ENCODE measurements at places on chromosomes 2 and 18.

DNA sequence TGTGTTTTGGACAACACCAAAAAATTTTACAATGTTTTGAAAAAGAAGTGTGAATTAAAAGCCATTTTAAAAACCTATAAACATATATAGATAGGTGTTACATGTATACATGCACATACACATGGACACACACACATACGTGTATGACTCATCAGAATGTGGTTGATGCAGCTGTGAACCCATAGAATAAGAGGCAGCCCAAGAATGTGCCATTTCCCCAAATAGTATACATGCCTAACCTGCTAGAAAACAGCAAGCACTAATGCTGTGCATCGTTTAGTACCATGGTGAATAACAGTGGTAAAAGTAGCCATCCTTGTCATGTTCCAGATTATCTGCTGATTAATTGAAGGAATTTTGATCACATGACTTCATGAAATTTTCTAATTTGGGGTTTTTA lies 149.0 kb downstream of the DSEL start:
- no peak for DNase-seq

GRCh38 chr2:219433666-219434467 lies 776 bp upstream of the SPEG start:
- no peak for DNase-seq

GRCh38 chr18:12369211-12369610 lies 7.8 kb downstream of the AFG3L2 start:
- no peak for DNase-seq

- no peak for DNase-seq
These were observed 8.6 kb upstream of the SELENOI start for GRCh38 chr2:26337298-26337697.

- no peak for DNase-seq
These were observed 371.6 kb upstream of the CHST9 start for GRCh38 chr18:27556741-27557140.

GRCh38 chr2:103161456-103162289 lies 399.8 kb downstream of the TMEM182 start:
- DNase-seq: no peak

DNA sequence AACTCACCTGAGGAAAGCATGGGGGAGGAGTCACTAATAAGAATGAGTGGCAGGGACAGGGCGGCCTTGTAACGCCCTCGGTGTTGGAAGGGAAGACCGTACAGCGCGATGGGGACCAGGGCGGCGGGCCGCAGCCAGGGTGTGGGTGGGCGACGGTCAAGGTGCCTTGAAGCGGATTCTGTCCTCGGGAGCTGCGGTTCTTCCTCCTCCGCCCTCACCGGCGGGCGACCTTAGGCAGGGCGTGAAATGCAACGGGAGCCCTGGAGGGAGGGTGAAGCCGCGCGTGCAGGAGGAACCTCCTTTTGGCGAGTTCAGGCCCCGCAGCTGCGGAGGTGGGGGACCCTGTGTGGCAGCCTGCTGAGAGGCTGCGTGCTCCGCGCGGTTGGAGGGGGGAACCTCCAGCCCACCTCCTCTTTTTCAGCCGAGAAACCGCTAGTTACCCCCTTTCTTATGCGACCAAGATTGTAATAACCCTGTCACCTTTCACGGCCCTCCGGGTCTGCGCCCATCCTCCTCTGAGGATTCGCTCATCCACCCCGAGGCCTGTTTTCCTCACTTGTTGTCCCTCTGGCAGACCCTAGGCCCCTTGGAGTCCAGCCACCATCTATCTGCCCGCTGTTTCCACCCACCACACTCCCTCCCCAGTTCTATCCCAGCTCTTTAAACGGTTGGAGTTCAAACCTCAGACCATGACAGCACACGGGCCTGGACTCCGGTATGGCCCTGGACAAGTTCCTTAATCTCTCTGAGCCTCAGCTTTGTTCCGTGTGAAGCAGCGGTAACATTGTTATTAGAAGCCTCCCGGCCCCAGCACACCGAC lies 823 bp upstream of the RNU2-63P start:
- DNase-seq: no peak

DNA sequence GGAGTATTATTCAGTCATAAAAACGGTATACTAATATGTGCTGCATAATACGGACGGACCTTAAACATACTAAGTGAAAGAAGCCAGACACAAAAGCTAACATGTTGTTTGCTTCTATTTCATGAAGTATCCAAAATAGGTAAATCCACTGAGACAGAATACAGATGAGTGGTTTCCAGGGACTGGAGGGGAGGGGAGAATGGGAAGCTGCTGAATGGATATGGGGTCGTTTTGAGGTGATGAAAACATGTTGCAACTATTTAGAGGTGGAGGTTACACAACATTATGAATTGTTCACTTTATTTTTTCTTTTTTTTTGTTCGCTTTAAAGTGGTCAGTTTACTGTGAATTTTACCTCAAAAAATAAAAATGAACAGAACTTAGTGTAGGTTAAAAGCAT lies 52.9 kb downstream of the RAB10 start:
- no peak for DNase-seq

DNA sequence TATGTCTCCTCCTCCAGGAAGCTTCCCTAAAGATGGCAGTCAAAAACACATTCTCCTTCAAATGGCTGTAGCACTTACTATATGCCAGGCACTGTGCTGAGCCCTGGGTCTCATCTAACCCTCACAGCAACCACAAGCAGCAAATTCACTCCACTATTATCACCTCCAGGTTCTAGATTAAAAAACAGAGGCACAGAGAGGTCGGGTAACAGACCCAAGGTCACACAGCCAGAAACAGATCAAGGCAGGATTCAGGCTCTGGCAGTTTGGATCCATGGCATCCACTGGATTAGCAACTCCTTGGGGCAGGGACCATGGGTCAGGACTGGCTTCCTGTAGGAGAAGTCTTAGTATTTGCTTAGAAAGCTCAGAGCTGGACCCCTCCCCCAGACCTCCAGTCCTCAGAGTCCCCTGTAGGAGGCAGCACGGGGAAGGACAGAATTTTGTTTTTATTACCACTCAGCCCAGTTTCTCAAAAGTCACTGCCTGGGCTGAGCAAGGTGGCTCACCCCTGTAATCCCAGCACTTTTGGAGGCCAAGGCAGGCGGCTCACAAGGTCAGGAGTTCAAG lies 34.4 kb downstream of the ZFP36L2 start:
- DNase-seq: no peak

- no peak for DNase-seq
These were observed 363 bp upstream of the RFTN2 start for GRCh38 chr2:197675711-197676188.

GRCh38 chr18:2148823-2149222 lies 422.5 kb downstream of the METTL4 start:
- no peak for DNase-seq

DNA sequence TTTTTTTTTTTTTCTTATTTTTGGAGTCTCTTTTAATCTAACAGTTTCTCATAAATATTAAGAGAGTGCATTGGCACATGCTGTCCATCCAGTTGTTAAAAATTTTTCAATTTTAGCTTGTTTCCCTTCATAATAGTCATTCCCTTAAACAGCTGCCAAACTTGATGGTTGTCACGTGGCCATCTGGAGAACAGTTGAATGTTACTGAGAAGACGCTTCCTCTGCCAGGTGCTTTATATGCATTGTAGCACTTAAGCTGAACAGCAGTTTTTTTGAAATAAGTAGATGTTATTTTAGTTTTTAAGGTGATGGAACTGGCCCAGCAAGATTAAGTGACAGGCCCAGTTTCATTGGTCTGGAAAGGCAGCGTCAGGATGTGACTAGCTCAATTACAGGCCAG lies 3.3 kb downstream of the SMARCAL1 start:
- no peak for DNase-seq

GRCh38 chr2:214591366-214591765 lies 180.5 kb downstream of the VWC2L start:
- no peak for DNase-seq

DNA sequence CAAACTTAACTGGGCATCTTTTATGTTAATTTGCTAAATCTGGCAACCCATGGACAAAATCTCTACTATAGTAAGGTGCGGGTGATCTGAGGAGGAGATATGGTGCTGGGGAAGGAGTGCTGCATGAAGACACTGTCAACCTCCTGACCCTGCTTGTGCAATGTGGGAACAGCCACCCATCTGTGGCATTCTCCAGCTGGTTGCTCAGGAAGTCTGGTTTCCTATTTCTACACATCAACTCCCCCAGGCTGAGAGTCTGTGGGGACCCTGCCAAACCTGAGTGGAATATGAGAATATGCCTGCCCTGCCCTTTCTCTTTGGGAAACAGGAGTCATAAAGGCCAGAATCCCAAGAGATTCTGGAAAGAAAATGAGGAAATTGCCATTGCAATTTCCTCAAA lies 60.1 kb upstream of the PAX3 start:
- no peak for DNase-seq

GRCh38 chr2:52919673-52920072 lies 847.9 kb upstream of the CHAC2 start:
- no peak for DNase-seq

- no peak for DNase-seq
These were observed 229.0 kb upstream of the HS6ST1 start for GRCh38 chr2:128547667-128548066.

DNA sequence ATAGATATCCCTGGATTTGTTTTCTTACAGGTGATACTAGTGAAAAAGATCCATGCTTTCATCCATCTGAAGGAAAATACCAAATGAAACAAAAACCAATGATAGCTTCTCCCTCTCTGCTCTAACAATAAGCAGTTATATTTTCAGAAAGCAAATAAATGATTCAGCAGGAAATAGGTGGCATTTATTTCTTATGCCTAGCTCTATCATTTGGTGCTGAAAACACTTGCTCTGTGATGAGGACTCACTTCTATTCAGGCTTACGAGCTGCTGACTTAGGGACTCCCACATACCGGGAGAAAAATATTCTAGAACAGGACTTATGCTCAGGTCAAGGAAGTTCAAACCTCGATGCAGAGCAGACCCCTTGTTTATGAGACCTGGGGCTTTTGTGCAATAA lies 142.6 kb downstream of the SETBP1 start:
- DNase-seq: no peak

GRCh38 chr18:45690975-45691815 lies 32.8 kb upstream of the SLC14A1 start:
- peak; percentile 54 for DNase-seq

GRCh38 chr2:37629529-37629928 lies 41.9 kb downstream of the CDC42EP3 start:
- no peak for DNase-seq

DNA sequence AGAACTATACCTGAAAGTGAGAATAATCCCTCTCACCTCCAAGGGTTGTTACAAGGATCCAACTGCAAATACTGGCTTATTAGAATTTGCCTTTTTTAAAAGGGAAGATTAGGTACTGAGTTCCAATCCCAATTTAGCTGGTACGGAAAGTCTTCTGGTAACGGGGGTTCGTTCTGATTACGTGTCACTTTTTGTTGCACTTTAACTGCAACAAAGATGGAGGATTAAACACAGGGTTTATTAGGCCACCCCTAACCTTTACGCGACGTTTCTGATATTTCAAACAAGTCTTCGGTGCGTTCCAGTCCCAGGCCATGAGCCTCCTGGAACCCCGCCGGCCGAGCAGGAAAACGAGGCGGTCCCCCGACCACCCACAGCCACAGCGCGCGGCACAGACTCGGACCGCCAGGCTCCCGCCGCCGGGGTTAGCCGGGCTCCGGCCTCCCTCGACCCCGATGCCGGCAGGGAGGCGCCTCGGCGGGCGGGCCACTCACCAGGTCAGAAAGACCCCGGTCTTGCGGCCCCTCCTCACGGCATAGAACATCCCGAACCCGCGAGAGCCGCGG lies 411 bp downstream of the RNASEH1 start:
- DNase-seq: no peak

DNA sequence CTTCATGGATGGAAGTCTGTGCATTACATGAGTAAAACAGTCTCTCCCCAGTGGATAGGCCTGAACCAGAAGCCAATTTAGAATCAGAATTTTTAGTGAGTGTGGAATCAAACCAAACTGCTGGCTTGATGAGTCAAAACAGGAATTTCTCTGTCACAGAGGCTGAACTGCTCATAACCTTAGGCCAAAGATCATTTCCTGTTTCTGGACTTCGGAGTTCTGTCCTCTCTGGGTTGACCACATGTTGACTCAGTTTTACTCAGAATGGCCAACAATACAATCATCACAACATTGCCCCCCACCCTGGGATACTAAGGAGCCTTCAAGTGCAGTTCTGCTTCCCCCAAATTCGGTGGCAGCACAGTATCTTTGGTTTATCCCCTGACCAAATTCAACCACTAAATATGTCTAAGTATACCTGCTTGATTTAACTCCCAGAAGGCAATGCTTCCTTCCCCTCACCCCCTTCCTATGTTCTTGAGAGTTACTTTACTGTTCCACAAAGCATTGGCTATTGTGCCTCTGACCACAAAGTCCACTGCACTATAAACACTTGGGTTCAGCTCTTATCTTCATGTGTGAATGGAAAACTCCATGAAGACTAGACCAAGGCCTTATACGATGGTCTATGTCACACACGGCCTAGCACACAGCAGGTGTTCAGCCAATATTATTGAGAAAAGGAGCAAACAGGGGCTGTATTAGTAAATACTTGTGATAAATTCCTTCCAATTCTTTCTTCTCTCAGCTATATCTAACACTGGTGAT lies 67.8 kb downstream of the NXPH2 start:
- DNase-seq: no peak

DNA sequence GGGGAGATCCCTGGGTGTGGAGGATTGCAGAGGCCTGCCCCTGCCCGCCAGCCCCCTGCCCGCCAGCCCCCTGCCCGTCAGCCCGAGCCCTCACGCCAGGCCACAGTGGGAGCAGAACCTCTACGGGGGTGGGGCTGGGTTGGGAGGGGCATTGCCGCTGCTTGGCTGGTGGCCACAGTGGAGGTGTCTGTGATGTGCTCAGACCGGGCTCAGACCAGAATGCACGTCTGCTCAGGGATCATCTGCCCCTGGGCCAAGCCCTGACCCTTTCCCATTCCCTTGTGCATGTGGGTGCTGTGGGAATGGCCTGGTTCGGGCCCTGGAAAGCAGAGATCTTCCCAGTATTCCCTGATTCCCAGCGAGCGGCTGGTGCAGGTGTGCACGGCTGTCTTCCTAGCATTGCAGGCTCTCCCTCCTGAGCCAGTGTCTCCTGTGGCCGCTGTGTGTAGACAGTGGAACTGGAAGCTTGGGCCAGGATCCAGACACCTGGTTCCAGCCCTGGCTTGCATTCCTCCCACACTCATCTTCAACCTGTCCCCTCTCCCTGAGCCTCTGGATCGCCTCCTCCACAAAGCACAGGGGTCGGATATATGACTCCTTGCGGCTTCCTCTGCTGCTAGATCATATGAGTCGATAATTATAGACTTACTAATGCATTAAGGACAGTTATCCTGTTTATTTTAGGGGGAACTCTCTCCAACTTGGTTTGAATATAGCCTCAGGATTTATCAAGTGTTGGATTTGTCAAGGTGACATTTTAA lies 161.6 kb downstream of the LDLRAD4 start:
- no peak for DNase-seq

DNA sequence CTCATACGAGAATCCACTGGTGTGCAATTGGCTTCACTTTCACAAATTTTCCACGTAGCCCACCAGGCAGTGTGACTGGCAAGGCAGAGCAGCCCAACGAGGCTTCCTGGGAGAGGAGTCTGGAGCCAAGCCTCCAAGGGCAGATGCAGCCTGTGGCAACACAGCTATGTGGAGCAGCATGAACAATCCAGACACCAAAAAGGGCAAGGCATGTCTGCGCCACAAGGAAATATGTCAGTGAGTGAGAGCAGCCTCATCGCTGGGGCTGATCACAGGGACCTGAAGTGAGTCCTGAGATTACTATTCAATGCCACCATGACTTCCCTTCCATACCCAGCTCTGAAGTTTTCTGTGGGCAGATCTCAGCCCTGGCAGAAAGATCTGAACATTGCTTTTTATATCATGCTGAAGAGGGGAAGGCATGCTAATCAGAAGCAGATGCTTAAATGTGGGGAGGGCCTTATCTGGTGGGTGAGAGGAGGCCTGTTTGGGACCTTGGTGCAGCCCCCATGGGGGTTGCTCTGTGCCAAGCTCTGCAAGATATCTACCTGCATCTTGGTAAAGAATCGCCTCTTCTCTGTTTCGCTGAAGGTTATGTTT lies 40.0 kb upstream of the PUM2 start:
- no peak for DNase-seq
